ENCODE measurements at places on chromosomes 3 and 15.

- DNase-seq: no peak
Measured at GRCh38 chr3:106247902-106248684, 379.3 kb upstream of the CBLB start.

DNA sequence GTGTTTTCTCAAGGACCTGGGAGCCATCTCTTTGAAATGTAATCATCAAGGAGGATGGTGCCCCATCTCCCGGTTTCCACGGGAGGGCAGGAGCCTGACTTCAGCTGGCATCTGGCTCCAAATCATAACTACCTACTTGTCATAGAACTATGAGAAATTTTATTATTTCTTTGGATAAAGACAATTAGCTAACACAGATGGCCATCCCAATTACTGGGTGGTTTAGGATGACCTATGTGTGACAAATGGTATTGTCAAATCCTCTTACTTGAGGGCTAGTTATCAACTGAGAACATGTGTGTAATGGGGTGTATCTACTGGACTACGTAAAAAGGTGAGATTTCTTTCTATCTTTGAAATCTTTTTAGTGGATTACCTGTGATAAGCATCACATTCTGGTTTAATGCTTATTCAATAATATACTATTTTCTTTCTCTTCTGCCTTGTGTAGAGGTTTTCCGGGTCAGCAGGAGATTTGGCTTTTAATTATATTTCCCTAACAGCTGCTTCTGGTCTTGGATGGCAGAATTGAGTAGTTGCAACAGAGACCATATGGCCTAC lies 15.3 kb upstream of the PARP14 start:
- DNase-seq: no peak

- DNase-seq: no peak
Measured at GRCh38 chr15:41490355-41490754, 3.3 kb upstream of the ITPKA start.

DNA sequence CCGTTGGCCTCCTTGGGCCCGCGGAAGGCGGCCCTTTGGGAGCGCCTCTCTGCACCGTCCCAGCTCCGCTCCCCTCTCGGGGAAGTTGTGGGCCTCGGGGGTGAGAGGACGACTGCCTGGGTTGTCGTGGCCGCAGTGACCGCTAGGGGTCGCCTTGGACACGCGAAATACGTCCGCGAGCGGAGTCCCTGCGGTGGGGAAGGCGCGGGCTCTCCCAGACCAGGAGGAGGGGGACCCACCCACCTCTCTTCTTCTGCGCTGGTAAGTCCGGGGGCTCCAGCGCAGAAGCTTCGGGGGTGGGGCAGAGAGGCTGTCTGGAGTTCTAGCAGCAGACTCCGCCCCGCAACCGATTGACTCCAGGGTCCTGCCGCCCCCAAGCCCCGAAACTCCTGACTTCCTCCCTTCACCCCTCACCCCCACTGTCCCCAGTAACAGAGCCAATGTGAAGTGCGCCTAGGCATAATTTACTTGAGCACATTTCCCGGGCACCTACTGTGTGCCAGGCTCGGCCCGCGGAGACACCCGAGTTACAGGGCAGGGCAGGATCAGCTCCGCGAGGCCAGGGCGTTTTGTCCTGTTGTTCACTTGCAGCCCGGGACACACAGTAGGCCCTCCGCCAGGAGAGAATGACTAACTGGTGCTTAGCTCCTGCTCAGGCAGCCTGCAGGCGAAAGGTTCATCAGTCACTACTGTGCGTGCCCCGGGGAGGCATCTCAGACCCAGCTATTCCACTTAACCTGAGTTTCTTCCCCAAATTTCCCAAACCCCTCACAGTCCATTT lies 32.8 kb downstream of the DNASE1L3 start:
- DNase-seq: no peak

- DNase-seq: no peak
Measured at GRCh38 chr15:90143166-90143655, 40.9 kb upstream of the IDH2 start.

DNA sequence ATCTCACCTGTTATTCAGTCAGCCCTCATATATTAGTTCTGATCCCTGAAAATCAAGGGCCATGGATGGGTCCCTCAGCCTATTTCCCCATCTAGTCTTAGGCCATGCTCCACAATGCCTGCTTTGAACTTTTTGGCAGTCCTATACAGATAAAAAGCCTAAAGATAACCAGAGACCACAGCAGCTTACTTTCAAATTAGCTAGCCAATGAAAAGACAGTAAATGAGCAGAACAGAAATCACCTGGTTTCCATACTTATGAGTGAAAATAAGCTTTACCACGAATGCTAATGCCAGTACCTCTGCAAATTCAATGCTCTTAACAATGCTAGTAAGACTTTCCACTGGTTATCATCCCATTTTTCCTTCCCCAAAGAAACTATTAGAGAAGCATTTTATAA lies 141.6 kb upstream of the SPRED1 start:
- DNase-seq: no peak

- no peak for DNase-seq
Measured at GRCh38 chr15:95284492-95284891, 1046.0 kb upstream of the NR2F2 start.

DNA sequence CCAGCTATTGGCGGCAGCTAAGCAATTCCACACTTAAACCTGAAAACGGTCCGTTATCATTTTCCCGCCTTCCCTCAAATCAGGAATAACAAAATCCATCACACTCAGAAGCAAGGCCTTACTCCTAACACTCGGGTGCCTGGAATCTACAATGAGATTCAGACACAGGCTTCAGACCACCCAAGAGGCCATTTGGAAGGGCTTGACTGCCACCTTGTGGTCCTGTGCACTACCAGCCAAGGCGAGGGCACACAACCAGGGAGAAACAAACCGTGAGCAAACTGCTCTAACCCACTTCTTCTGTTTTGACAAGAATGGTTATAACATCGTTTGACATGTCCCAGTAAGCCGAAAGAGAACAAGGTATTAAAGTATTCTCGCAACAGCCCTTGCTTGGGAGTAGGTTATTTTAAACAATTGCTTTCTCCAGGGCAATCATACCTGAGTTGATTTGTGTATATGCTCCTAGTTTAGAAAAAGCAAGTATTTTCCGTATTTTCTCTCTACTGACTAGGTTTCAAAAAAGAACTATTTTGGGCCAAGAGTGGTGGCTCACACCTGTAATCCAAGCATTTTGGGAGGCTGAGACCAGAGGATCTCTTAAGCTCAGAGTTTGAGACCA lies 40.1 kb upstream of the TAFA4 start:
- DNase-seq: no peak

- no peak for DNase-seq
Measured at GRCh38 chr15:48560321-48561051, 85.0 kb downstream of the FBN1 start.

DNA sequence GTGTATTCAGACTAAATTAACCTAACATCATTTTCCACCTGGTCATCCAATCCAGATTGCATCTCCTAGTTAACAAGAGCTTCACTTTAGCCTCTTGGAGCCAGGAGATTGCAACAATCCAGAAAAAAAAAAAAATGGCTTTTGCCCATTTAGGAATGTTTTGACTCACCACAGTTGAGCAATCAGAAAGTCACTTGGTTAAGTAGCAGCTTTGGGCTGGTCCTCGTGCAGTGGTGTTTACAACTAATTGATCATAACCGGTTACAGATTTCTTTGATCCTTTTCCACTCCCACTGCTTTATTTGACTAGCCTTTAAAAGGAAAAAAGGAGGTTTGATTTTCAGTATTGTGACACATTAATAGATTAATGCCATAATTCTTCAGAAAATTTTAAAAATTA lies 688.8 kb upstream of the CCDC54 start:
- no peak for DNase-seq

DNA sequence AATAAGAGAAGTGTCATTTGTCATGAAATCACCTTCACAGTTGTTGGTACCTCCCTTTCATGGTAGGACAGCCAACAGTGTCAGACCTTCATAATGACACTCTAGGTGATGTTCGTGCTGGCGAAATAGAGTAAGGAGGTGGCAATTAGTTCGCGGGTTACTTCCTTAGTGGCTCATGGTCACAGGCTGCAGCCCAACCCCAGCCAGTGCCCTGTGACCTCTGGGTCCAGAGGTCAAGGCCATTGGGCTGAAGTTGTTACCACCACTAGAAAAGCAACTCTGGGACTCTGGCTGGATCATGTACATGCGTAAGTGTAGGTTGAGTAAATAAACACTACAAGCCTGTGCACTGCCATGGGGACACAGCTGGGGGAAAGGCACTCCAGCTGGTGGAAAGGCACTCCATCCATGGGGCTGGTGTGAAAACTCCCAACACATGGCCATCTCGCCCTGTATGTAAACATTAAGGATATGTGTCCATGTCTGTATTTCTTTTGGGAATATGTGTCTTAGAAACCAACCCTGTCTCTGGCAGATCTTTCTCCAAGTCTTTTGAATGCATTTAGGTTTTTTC lies 106.7 kb downstream of the RYK start:
- no peak for DNase-seq

GRCh38 chr15:101277943-101278564 lies 769 bp upstream of the SELENOS start:
- no peak for DNase-seq

DNA sequence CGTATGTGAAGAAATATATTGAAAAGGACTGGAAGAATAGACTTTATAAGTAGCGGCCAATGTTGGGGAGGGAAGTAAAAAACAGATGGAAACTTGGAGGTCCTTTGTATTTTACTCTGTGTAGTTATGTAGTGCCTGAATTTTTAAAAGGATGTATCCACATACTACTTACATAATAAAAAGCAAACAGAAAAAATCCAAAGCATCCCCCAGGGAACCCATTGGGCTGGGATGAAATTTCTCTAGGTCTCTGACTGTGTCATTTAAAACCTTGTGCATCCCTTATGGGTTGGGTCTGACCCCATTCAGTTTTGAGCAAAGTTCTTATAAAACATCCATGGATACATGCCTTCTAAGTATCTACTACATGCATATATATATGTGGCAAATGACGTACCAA lies 141.1 kb downstream of the NR1D2 start:
- no peak for DNase-seq
